ENCODE measurements at places on chromosomes 11 and 22.

- no peak for DNase-seq
These were observed 3.9 kb upstream of the GCAT start for GRCh38 chr22:37803639-37804351.

- no peak for DNase-seq
These were observed 47.2 kb upstream of the IGSF9B start for GRCh38 chr11:134003792-134004495.

GRCh38 chr11:30917859-30918478 is 331.8 kb upstream of the MPPED2 start:
- DNase-seq, result no peak

DNA sequence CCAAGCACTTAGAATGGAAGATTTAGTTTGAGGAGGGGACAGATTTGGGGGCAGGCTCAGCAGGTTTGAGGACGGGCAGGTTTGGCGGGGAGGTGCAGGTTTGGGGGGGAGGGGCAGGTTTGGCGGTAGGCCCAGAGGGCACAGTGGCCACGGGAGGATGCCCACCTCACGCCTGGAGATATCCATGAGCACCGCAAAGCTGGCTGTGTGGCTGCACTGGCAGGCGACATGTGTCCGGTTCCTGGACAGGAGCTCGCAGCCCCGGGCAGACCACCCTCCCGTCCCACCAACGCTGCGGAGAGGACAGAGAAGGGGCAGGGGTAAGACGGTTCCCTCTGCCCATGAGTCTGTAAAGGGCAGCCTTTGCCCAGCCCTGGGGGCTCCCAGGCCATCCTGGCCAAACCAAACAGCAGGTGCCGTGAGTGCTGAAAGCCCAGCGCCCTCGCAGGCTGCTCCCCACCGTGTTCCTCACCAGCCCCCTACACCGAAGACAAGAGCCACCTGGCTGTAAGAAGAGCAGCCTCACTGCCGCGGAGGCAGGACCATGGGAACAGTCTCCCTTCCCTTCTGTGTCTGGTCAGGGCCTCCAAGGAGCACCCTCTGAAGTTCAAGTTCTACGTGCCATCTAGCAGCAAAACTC is 43.0 kb downstream of the TRMU start:
- no peak for DNase-seq

DNA sequence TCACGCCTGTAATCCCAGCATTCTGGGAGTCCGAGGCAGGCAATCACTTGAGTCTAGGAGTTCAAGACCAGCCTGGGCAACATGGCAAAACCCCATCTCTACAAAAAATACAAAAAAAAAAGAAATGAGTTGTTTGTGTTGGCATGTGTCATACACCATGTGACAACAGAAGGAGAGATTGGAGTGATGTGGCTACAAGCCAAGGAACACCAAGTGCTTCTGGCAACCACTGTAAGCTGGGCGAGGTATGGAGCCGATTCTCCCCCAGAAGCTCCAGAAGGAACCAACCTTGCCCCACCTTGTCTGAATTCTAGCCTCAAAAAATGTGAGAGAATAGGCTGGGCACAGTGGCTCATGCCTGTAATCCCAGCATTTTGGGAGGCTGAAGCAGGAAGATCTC is 39.1 kb upstream of the SLC35C1 start:
- DNase-seq, result no peak

DNA sequence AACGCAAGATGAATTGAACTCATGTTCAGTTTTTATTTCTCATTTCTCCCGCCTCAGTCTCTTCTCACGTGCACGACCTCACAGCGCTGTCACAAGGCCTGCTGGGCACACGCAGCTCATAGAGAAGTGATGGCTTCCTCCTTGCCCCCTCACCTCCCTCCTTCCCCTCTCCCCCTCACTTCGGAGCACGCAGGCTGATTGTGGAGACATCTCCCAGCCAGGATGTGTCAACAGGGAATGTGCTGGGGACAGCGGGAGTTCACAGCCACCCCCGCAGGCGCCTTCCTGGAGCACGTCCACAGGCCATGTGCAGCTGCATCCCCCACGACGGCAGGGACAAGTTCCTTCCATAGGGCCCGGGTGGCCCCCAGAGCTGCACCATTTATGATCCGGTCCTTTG is 29.1 kb upstream of the KRTAP5-6 start:
- DNase-seq, result no peak

GRCh38 chr22:45009606-45010531 is at the start of gene PHF21B:
TSS of gene PHF21B (minus strand) at chr22:45010005. CDS start at chr22:45009549, 456 bp downstream.
- DNase-seq, result no peak

- no peak for DNase-seq
These were observed 2.2 kb downstream of the MRPL23 start for GRCh38 chr11:1949302-1949701.

DNA sequence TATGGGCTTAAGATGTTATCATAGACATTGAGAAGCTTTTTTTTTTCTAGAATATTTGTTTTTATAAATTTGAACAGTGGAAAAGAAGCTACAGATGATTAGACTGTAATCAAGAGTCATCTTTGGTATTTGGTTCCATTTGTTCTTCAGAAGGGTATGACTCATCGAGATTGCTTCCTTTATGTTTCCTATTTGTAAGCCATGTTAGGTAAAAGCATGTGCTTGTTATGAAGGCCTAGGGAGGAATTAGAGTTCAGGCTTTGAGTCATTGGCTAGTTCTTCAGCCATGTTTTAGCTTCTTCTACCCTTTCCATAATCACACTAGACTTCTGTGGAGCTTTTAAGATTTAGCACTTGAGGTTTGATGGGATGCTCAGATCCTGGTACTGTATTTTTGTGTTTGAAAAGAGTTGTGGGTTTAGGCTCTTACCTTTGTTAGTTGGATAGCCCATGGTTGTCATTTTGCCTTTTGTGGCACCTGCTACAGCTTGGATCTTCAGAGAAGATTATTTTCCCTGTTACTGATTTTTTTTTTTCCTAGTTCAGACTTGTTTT is 44.3 kb downstream of the POLD3 start:
- DNase-seq, result no peak

GRCh38 chr11:78690352-78690987 is 115.8 kb upstream of the NARS2 start:
- no peak for DNase-seq

- DNase-seq, result no peak
These were observed 6.3 kb downstream of the BEST1 start for GRCh38 chr11:61956191-61957020.

DNA sequence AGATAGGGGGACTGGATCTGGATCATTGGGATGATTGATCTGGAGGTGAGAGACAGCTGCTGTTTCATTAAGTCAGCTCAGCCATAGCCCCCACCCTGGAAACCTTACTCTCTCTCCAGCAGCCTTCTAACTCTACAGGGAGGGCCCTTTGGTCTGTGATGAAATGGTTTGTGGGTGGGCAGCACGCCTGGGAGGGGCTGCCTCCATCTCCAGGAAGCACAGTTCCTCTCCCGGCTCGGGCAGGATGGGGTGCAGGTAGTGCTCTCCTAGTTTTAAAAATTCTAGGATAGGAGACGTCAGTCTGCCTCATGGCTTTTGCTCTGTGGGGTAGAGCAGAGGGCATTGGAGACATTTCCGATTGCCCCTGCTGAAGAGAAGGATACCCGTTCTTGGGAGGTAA is 89.7 kb downstream of the CEP164 start:
- DNase-seq, result no peak

DNA sequence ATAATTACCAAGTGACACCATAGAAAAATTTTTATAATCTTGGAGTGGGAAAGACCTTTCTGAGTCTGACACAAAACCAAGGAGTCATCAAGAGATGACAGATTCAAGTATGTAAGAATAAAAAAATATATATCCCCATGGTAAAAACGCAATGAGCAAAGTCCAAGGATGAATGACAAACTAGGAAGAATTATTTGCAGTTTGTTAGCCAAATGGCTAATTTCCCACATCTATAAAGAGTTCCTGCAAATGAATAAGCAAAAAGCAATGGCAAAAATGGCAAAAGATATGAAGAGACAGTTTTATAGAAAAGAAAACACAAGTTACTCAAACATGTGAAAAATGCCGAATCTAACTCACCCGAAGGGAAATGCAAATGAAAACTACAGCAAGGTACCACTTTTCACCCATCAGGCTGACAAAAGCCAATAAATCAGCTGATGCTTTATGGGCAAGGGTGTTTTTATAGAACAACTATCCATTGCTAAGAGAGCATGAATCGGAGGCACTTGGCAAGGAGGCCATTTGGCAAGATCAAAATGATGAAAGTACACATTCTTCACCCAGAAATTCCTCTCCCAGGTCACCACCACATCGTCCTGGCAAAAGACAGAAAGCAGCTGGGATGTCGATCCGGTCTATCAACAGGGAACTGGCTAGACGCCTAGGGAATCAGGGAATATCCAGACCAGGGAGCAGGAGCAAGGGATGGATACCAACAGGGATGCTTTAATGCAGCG is 21.1 kb upstream of the KLHL35 start:
- no peak for DNase-seq

DNA sequence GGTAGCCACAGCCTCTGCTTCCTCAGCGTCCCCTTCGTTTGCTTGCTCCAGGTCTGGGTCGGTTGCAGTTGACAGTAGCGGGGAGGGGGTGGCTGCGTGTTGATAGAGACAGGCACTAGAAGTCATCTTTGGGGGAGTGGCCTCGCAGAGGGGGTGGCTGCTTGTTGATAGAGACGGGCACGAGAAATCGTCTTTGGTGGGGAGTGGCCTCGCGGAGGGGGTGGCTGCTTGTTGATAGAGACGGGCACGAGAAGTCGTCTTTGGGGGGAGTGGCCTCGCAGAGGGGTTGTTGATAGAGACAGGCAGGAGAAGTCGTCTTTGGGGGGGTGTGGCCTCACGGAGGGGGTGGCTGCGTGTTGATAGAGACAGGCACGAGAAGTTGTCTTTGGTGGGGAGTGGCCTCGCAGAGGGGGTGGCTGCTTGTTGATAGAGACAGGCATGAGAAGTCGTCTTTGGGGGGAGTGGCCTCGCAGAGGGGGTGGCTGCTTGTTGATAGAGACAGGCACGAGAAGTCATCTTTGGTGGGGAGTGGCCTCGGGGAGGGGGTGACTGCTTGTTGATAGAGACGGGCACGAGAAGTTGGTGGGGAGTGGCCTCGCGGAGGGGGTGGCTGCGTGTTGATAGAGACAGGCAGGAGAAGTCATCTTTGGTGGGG is 328.3 kb downstream of the TBC1D22A start:
- no peak for DNase-seq

DNA sequence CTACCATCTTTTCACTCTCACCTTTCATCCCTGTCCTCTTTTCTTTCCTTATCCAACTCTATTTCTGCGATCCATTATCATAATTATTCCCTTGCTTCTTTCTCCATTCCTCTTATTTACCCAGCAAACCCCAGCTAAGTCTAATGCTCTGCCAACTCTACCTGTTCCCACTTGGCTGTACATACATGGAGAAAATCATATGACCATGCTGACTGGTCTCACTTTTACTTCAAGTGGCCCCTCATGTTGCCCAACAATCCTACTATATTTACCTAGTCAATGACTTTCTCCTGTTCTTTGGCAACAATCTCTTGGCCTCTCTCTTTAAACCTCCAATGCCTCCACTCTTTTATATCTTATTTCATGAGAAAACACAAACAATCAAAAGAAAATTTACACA is 94.1 kb downstream of the USP35 start:
- DNase-seq, result no peak

DNA sequence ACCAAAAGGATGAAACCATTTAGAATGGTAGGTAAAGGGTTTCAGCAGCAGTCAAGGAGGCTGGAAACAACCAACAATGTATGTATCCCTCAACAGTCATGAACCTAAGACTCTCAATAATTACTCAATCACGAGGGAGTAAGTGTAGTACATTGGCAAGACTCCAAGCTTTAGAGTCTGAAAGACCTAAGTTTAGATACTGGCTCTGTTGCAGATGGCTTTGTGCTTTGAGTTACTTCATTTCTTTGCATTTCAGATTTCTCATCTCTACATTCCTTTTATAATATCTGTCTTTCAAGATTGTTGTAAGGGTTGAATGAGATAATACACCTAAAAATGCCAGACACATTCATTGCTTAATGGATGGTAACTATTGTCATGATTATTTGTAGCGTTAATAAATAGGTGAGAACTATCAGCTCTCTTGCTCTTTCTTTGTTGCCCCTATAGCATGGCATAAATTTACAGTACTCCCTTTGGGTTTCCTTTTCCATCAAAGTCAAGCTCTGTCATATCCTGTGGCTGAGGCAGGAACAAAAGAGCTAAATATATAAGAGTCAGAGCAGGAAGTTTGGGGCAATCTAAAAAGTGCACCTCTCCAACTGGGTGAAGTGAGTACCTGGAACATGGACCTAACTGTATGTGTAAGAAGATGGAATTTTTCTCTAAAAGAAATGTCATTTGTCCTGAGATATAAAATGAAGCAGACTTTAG is 228.2 kb upstream of the ZC3H12C start:
- DNase-seq, result no peak

DNA sequence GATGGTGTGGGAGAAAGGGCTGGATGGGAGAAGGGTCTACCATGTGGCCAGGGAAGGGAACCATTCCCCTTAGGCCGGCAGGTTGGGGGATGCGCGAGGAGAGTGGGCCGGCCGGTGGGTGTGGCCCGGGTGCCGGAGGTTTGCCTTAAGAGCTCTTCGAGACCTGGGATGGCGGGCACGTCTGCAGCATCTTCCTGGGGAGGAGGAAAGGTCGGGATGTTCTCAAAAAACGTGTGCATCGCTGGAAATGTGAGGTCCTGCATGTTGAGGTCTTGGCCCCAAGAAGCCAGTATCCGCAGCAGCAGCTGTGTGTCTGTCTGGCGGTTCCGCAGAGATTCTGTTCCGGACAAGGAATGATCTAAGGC is 1.4 kb downstream of the NAV2 start:
- no peak for DNase-seq

DNA sequence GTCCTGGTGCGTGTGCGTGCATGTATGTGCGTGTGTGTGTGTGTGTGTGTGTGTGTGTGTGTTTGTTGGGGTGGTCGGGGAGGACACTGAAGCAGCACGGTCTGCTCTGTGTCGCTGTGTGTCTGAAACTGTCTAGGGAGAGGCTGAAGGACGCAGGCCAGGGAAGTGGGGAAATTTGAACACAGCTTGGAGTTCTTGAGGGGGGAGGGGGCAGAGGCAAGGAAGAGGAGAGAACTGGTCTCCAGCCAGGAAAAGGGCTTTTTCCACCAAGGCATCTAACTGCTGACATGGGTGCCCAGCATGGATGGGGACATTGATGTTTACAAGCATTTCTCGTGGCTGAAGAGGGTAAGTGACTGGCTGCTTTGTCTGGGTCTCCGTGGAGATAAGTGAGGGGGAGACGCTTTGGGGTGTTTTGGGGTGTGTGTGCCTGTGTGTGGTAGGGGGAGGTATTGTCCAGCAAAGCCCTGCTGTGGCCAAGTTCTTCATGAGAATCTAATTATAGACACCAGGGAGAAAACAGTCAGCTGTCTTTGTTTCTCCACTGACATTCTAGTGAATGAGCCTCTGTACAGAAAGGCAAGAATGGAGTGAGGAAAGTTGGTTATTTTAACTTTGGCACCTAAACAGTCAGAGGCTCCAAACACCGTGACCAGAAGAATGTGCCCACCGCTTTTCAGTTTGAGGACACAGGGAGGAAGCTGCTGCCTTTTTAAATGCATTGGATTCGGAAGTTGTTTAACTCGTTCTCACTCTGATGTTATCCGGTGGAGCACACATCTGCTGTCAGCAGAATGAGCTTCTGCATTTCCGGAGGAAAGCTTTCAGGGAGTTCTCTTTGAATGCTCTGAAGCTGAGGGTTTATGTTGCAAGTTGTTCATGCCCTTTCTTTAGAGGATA is 63.7 kb downstream of the PPFIBP2 start:
- no peak for DNase-seq

GRCh38 chr11:127618721-127619120 is 618.2 kb upstream of the KIRREL3 start:
- DNase-seq, result no peak
